ENCODE measurements at places on chromosomes 12 and 14.

GRCh38 chr12:8609061-8609570 lies 3.5 kb downstream of the AICDA start:
- DNase-seq: no peak

DNA sequence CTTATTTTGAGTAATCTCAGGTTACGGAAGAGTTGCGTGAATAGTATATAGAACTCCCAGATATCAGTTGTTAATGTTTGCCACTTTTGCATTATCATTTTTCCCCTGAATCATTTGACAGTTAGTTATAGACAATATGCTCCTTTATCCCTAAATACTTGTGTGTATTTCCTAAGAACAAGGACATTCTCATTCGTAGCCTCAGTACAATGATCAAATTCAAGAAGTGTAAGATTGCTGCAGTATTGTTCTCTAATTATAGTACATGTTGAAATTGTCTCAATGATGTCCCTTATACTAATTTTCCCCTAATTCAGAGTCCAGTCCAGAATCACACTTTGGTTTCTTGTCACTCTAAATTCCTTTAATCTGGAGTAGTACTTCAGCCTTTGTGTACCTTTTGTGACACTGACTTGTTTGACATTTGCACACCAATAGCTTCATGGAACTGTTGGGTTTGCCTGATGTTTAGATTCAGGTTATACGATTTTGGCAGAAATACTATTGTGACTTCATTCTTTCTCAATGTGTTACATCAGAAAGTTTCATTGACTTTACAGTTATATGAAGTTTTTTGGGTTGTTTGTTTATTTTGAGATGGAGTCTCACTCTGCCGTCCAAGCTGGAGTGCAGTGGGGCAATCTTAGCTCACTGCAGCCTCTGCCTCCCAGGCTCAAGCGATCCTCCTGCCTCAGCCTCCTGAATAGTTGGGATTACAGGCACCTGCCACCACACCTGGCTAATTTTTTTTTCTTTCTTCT lies 13.1 kb downstream of the DYNC1H1 start:
- DNase-seq: no peak

DNA sequence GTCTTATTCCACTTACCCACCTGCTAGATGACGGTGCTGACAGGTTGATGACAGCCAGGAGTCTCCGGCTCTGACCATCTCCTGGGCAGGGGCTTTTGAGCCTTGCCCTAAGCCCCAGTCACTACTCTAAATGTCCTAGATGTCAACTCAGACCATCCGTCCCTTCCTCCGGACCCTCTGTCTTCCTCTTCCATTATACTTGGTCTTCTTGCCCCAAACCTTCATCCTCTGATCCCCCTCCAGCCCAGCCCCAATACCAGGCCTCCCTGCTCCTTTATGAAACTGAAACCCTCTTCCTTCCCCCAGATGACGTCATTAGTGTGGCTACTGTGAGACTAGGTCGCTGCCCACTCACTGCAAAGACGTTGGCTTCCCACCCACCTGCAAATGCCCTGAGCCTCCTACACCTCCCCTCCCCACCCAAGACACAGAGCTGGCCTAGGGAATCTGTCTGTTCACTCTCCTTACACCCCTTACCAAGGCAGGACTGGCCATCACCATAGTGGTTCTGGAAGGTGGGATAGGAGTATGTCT lies 10.1 kb downstream of the KRT71 start:
- DNase-seq: no peak

DNA sequence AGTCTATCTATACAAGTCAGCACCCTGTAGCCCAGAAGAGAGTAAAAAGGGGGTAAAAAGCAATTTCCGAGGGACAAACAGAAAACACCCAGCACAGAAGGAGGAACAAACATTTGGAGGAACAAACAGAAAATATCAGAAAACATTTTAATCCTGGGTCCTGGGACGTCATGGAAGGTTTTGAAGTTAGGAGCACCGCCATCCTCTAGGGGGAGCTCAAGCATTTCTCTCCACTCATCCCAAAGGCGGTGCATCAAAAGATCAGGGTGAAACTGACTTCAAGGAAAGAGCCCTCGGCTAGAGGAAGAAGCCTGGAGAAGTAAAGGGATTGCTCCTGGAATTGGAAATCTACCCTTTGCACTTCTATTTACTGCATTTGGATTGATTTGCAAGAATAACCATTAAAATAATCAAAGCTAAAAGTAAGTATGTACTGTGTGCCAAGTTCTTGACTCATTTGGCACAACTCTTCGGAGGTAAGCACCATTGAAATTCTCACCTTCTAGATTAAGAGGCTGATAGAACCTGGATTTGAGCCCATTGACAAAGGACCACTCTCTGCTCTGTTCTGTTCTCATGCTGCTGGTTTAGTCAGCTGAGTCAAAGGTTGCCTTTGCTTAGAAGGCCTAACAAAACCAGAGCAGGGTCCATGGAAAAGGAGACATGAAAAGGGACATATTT lies 17.2 kb upstream of the POC1B start:
- DNase-seq: no peak

- no peak for DNase-seq
Measured at GRCh38 chr12:63924781-63925180, 80.3 kb downstream of the SRGAP1 start.

DNA sequence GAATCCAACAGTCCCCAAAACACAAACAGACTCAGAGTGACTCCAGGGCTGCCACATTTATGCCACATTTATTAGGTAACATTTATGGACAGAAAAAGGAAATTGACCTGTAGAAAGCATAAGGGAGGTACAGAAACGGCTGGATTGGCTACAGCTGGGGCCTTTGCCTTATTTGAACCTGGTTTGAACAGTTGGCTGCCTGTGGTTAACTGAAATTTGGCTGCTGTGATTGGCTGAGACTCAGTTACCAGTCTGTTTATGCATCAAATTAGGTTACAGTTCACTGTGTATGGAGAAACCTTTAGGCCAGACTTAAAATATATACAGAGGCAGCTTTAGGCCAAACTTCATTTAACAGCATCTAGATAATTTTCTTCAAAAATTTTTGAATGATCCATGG lies 27.8 kb upstream of the PCNX1 start:
- no peak for DNase-seq

- no peak for DNase-seq
Measured at GRCh38 chr12:5434647-5435560, 3.0 kb downstream of the NTF3 start.

DNA sequence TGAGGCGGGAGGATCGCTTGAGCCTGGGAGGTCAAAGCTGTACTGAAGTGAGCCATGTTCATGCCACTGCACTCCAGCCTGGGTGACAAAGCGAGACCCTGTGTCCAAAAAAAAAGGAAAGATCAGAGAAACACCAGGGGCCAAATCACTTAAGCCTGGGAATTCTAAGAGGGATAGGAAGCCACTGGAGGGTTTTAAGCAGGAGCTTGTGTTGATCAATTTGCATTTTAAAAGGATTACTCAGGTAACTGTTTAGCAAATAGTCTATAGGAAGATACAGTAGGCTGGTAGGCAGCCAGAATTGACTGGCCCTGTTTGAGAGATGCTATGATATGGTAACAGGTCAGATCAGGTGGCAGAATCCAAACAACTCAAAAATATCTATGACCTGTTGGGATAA lies 162.7 kb downstream of the SPTSSA start:
- no peak for DNase-seq

GRCh38 chr14:80271389-80271788 lies 60.1 kb upstream of the DIO2 start:
- no peak for DNase-seq

Data from kidney epithelial cell (primary cell).